ENCODE measurements at places on chromosomes 4 and X.

- no peak for DNase-seq
Observed at GRCh38 chr4:83149865-83150652, 35.5 kb upstream of the PLAC8 start.

DNA sequence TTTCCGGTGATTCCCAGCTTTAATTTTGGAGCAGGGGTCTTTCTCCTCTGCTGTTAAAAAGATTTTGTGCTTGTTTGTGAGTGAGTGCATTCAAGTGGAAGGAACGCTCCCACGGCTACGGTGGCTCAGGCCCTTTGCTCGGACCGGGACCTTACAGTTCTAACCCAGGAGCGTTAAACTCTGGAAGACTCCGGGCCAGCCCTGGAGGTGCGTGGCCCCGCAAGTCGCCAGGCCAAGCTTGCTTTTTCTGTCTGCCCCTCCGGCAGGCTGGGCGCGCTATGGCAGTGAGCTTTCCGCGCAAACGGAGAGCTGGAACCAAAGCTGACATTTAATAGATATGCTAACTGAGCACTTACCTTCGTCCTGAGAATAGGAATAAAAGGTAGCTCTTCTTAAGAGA lies 18.3 kb upstream of the PITX2 start:
- no peak for DNase-seq

GRCh38 chr4:165982934-165983333 lies 109.9 kb downstream of the TLL1 start:
- DNase-seq = no peak

DNA sequence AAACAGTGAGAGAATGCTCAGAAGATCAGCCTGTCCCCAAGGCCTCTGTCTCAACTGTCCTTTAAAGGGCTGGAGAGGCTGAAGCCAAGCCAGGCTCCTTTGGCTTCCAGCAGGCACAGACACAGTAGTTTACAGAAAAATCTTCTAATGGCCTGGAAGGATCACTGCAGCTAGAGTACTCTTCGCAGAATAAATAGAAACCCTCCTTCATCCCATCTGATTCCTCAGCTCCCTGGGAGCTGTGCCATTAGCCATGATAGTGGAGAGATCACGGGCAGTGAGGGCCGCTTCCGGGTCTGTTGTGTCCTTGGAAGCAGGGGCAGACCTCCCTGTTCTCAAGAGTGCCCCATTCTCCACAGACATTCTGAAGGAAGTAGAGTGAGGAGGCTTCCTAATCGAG lies 63.1 kb downstream of the CCNI start:
- DNase-seq = no peak
